Coronary artery (tissue), 2 donors: ENCODE measurements at places on chromosomes 5 and 9.
A peak's percentile ranks its signal among the peaks of the same experiment; 100 is the strongest.

- no peak for DNase-seq
Observed at GRCh38 chr5:119302916-119303897, 52.6 kb upstream of the TNFAIP8 start.

GRCh38 chr5:23147625-23148024 lies 294.5 kb upstream of the CDH12 start:
- DNase-seq: no peak

DNA sequence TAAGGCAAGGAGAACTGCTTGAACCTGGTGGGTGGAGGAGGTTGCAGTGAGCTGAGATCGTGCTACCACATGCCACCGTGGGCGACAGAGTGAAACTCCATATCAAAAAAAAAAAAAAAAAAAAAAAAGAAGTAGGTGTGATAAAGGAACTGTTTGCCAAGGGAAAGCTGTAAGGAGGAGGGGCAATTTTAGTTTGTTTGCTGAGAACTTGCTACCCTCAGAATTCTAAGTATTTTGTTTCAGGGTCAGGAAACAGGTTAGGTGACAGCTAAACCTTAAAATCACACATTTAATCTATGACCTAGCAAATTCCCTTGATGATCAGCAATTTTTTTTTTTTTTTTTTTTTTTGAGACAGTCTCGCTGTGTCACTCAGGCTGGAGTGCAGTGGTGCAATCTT lies 7.2 kb upstream of the ARRDC3 start:
- DNase-seq: no peak

DNA sequence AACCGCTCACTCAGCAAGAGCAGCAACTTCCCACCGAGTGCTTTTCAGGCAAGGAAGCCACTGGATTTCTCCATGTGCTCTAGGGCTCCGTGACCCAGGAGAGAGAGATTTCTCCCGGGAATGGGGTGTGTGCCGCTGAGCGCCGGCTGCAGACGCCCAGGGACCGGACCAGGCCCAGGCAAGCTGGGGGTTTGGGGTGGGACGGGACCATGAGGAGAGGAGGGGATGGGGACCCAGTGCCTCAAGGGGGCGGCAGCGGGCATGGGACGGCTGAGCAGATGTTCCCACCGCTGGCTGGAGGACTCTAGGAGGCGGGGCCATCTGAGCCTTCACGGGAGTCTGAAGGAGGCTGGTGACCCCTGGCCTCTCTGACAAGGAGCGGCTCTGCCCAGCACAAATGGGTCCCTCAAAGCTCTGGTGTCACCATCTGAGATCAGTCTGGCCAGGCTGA lies 8.5 kb downstream of the LCN9 start:
- no peak for DNase-seq

DNA sequence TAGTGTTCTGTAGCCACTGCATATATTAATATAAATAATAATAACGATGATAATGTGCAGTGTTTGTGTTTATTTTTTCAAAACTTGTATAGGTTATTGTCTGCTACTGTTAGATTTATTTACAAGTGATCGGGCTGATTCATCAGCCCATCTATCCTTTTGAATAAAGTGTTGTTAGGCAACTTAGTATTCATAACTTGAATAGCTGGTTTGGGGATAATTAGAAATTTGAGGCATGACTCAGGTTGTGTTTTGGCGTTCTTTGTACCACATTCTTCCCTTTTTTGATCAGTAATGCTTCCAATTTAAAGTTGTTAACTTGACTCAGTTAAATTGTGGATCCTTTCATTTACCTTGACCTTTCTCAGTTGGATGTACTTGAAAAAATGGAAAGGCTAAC lies 69.7 kb downstream of the FOCAD start:
- no peak for DNase-seq

- no peak for DNase-seq
Observed at GRCh38 chr9:34252670-34253459, 74.0 kb downstream of the UBAP1 start.

GRCh38 chr5:181052672-181053487 lies 12.8 kb downstream of the BTNL9 start:
- DNase-seq: no peak

GRCh38 chr5:59275510-59276324 lies 617.8 kb downstream of the PDE4D start:
- no peak for DNase-seq

- no peak for DNase-seq
Observed at GRCh38 chr5:2841208-2841607, 89.7 kb upstream of the IRX2 start.

GRCh38 chr5:125798307-125798706 lies 624.9 kb upstream of the GRAMD2B start:
- DNase-seq: no peak

- no peak for DNase-seq
Observed at GRCh38 chr9:124831642-124832364, 21.5 kb upstream of the WDR38 start.

DNA sequence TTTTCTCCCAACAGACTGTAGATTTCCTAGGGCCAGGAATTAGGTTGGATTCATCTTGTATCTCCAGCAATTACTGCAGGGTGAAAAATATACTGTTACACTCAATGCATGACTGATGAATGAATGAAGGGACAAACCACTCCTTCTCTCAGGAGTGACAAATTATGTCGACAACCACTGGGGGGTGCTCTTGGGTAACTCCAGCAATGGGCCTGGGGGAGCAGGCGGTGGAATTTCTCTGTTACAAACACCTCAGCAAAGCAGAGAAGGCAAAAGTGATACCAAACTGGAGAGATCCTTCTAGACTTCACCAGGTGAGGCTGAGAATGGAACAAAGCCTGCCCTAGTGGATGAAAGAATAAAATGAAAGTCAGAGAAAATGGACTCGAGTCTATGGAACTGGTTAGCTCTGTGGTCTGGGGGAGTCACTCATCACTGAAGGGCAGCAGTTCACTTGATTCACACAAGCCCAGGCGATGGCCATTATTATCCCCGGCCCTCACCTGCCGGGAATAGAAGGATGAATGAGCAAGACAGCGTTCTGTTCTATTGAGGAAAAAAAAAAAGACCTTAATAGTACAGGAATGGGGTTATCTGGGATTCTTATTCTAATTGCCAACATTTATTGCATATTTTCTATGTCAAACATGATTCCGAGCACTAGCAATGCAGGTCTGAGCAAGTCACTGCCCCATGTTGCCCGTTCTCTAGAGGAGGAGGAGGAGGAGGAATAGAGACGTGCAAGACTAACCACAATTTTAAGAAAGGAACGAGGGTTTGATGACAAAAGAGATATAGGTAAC lies 341.1 kb downstream of the ASTN2 start:
- no peak for DNase-seq

DNA sequence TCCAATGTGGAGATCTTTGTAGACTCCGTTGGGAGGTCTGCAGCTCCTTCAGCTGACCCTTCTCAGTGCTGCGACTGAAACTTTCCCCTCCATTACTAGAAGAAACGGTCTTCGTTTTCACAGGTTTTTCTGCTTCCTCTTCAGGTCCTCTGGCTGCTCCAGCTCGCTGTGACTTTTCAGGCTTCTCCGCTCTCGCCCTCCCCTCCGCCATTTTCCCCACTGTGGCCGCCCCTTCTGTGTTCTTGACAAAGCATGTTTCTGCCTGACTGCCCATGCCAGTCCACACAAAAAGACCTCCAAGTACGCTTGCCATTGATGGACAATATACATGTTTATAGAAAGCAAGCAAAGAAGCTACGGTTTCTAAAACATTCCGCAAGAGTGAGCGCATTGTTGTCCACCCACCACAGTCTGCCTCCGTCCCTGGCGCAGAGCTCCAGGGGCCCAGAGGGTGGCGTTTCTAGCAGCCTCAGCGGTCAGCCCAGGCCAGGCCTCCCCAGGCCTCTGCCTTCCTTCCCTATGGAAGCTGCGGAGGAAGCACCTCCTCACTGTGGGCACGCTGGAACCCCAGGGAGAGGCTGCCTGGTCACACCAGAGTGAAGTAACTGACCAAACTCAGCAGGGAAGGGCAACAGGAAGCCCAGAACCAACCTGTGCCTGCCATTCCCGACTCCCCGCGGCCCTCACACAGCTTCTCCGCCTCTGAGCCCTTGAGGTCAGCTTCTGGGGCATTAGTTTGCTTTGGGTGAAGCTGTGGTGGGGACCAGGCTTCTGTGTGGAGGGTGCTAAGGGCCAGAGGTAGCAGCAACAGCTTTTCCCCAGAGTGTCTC lies 19.9 kb upstream of the S1PR3 start:
- DNase-seq: peak; percentile 46

- DNase-seq: no peak
Observed at GRCh38 chr9:103941104-103941503, 153.0 kb upstream of the SMC2 start.

DNA sequence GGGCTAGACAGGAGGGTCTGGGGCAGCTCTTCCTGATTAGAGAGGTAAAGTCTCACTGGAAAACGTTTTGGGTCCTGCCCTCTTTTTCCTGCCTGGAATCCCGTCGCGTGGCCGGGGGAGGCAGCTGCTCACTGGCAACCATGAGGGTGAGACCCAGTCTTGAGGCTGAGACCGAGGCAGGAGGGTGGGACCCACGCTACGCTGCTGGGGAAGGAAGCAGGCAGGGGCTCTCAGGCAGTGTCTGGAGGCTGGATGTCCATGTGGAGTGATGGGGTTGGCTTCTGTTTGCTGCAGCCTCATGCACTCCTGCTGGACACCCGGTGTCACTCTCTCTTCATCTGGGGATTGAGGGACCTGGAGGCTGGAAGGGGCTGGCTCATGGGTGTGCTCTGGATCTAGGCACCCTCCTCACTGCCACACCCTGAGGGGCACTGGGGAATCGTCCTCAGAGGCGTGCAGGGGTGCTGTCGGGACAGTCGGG lies 11.3 kb upstream of the SLC2A6 start:
- DNase-seq: no peak

DNA sequence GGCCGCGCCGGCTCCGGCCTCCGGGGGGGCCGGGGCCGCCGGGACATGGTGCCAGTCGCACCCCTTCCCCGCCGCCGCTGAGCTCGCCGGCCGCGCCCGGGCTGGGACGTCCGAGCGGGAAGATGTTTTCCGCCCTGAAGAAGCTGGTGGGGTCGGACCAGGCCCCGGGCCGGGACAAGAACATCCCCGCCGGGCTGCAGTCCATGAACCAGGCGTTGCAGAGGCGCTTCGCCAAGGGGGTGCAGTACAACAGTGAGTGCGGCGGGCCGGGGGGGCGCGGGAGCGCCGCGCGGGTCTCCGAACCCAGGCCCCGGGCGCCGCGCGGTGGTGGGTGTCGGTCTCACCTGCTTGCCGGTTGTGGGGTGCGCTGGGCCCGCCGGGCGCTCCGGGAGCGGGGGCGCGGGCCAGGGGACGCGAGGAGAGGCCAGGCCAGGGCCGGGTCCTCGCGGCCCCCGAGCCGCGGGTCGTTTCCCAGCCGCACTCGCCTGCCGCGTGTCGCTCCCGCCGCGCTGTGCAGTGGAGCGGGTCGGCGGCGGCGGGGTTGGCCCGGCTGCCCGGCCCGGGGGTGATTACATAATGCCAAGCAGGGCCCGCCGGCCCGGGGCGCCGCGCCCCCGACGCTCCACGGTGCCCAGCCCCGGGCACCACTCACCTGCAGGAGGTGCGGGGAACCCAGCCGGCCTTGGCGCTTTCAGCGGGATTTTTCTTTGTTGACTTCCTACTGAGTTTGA lies 492 bp downstream of the RABL6 start:
- DNase-seq: no peak

GRCh38 chr9:14075218-14075617 lies 238.7 kb downstream of the NFIB start:
- no peak for DNase-seq

- DNase-seq: no peak
Observed at GRCh38 chr9:129209580-129209979, 31.5 kb upstream of the IER5L start.

DNA sequence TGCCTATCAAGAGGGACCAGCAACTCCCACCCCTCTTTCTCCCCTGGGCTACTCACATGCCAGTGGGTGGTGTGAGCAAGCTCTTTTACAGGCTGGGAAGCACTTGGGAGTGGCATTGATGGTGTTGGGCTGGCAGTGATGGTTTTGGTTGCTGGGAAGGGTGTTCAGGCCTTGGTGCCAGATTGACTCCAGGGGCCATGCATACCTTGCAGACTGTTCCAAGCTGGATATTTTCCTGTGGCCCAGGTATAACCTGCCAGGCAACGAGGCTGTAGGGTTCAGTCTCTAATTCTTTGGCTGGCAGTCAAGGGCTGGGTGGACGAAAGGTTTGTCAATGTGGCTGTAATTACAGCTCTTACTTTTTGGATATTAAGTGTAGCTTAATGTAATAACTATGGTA lies 177.3 kb downstream of the MACROH2A1 start:
- DNase-seq: peak; percentile 29

DNA sequence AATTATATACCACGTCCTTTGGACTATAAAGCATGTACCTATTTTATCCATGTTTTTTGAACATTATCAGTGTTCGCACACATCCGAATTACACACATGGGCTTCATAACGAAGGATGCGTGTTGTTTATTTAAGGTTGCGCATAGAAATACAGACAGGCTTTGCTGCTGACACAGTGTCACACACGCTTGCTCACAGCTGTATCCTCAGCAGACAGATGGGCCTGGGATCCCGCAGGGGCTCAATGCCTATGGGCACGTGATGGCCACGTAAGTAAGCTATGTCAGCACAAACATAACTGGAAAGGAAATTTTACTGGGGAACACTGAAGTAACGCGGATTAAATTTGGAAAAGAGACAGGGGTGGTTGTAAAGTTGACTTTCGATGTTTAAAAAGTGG lies 76.6 kb downstream of the OTULIN start:
- no peak for DNase-seq

DNA sequence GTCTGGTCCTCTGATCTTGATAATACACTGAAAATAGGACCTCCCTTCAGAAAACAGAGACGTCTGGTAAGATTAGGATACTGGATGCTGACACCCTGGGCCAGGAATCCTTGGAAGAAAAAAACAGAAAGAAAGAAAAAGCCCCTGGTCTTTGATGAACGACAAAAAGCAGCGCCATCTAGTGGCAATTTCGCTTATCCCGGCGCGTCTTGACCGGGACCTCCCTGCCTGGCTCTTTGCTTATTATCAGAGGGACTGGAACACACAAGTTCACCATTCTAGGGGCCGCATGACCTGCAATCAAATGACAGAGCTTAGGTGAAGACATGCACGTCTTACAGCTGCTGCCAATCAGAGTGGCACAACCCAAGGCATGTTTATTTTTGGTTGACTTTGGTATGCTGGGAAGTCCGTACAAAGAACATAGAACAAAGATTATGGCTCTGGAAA lies 114.9 kb upstream of the NFIB start:
- peak; percentile 79 for DNase-seq

DNA sequence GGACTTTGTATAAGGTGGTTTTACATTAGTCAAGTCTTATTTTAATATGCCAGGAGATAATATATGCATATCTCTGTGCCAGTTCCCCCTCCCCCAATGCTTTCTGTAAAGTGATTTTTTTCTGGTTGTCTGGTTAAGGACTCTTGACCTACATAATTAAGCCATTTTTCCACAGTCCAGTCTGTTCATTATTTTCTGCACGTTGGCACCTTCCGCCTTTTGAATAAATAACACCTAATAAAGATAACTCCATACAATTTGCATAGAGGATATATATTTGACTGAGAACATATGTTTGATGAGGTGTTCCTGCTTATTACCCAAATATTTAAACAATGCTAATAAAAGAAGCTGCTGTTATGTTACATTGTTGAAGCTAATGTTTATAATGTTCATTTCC lies 320.9 kb downstream of the DMAC1 start:
- no peak for DNase-seq
